ENCODE measurements at places on chromosomes 2 and 18.

DNA sequence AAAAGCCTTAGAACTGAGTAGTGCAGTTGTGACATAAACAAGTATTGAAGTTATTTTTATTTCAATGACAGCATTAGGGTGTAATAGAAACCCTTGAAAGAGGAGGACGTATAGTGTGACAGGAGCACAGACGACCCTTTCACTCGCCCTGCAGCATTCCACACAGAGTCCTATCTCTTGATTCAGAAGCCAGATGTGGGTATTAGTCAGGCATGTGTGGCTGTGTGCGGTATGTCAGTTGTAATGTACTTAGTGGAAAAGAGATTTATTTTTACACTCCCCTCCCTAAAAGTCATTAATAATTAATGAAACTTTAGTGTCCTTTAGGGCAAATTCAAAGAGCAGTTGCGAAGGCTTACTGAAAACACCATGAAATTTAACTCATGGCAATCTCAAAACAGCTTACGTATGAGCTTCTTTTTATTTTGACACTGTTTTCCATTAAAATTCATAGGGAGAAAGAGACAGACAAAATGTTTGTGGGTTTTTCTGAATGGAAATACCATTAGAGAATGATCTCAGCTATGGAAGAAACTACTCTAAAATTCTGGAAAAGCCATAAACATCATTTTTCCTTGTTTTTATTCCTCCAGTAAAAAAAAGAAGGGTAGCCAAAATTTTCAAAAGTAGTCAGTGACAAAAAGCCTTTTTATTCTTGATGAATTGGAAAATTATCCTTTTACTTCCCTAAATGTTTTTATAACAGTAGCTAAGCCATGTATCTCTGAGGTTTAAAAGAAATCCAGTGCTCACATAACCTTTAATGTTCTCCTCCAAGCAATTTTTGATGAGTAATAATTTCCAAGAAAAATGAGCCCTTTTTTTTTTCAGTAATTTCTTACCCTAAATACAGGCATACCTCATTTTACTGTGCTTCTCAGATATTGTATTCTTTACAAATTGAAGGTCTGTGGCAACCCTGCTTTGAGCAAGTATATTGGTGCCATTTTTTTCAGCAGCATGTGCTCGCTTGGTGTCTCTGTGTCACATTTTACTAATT is 84.0 kb upstream of the DSEL start:
- peak; percentile 4 for DNase-seq

DNA sequence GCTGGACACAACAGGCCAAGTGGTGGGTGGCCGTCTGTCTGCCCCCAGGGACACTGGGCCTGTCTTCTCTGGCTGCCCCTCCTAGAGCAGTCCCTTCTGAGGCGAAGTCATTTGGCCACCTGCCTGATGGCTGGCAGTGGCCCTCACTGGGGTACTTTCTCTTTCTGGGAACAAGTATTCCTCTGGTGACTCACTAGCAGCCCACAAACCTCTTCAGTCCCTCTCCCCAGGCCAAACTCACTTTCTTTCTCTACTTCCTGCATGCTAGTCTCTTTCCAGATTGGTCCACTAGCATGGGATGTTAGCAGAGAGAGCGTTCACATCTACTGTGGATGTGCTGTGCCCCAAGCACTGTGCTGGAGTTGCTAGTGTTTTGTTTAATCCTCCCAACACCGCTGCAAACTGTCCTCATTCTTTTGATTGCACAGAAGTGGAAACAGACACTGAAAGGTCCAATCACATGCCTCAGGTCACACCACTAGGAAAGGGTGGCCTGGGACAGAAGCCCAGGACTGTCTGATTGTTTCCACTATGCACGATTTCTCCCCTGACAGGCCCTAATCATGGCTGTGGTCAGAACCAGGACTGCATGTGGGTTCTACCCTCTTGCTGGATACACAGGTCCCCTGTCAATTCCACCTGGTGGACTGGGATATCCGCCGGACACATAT is 5.2 kb downstream of the DYSF start:
- peak; percentile 6 for DNase-seq

- DNase-seq, result peak; percentile 27
Measured at GRCh38 chr2:203394519-203395227, 66.5 kb downstream of the ABI2 start.

DNA sequence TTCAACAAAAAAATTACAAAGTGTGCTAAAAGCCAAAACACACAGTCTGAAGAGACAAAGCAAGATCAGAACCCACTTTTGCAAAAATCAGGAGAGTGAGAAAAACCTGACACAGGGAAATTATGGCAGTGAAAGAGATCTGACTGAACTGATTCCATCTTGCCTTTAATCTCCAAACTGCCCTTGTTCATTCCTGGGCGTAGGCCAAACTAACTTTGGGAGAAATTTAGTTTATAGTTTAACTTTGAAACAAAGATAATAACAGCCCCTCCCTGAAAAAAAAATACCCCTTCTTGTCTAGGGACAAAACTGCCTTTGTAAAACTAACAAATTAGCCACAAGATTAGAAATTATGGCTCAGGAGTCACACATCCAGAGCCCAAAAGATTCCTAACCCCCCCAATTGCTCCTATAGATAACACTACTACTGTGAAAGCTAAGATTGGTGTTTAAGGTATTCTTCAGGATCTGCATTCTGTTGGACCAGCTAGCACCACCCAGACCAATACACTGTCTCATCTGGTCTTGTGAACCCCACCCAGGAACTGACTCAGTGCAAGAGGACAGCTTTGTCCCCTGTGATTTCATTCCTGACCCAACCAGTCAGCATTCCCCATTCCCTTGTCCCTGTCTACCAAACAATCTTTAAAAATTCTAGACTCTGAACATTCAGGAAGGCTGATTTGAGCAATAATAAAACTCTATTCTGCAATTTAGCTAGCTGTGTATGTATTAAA is 226.1 kb upstream of the SH3BP4 start:
- no peak for DNase-seq

- peak; percentile 6 for DNase-seq
Measured at GRCh38 chr2:40287773-40288172, 164.1 kb downstream of the SLC8A1 start.

- no peak for DNase-seq
Measured at GRCh38 chr2:219559156-219559915, 12.0 kb downstream of the OBSL1 start.

DNA sequence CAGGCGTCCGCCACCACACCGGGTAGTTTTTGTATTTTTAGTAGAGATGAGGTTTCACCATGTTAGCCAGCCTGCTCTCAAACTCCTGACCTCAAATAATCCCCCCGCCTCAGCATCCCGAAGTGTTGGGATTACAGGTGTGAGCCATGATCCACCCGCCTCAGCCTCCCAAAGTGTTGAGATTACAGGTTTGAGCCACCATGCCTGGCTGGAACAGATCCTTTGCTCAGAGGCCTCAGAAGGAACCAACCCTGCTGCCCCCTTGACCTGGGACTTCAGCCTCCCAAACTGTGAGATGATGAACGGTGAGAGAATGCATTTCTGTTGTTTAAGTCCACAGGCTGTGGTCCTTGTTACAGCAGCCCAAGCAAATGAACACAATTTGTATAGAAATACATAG is 67.0 kb downstream of the NCAPH start:
- no peak for DNase-seq

DNA sequence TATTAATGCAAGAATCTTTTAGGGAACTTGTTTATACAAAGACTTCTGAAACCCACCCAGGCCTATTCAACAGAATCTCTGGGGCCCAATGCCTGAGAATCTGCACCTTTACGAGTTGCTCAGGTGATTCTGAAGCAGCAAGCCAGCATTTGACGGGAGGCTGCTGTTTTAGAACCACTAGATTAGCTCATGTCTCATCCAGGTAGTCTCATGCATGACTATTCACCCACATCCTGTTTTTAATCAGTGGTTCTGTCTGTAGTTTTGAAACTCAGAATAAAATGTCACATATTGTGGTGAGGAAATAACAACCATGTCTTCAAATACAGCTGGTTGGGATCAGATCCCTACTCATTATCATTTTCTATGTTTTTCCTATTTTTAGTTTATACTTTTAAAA is 39.5 kb downstream of the CYTIP start:
- DNase-seq, result no peak

DNA sequence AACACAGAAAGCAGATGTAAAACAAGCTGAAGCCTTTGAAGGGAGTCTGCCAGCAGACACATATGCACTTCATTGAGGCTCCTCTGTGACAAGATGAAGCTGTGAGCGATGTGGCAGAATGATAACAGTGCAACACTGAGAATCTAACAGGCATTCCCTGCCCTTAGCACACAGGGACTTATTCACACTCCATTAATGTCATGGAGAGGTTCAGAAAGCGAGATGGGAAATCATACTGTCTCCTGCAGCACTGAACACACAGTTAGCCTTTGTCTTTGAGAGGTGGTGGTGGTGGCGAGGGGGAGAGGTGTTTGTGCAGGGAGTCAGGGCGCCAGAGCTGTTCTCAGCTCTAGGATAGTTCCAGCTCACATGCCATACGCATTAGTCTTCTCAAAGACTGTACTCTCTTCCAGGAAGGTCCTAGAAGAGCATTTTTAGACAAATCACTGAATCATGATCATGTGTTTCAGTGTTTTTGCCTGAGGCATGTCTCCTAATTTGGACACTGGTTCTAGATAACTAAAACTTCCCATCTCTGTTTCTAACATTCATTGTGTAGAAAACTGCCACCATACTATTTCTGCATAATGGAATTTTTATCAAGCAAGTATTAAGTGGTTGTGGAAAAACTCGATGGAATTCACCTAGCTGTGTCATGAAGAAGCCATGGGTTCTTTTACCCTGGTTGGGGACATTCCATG is 93.5 kb upstream of the ITGB6 start:
- peak; percentile 18 for DNase-seq

DNA sequence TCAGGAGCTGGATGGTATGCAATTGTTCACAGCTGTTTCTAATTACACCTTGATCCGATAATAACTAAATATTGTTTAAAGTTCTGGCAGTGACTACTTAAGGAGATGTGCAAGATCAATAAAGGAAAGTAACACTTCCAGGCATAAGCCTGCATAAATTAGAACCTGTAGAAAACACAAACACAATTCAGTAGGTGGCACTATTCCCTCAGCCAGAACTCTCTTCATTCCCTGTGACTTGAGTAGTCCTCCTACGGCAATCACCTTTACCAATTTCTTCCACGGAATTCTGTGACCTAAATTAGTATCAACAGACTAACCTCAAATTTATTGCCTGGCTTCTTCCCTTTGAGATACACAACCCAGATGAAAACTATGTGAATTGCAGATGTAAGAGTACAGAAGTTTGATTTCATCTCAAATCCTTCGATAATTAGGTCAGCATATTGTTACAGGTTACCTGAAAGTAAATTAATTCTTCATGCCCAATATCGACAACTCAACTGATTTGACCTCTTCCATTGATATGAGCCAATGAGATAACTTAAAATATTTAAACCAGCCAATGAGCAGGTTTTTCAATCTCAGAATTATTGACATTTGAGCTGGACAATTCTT is 137.8 kb downstream of the PID1 start:
- no peak for DNase-seq

DNA sequence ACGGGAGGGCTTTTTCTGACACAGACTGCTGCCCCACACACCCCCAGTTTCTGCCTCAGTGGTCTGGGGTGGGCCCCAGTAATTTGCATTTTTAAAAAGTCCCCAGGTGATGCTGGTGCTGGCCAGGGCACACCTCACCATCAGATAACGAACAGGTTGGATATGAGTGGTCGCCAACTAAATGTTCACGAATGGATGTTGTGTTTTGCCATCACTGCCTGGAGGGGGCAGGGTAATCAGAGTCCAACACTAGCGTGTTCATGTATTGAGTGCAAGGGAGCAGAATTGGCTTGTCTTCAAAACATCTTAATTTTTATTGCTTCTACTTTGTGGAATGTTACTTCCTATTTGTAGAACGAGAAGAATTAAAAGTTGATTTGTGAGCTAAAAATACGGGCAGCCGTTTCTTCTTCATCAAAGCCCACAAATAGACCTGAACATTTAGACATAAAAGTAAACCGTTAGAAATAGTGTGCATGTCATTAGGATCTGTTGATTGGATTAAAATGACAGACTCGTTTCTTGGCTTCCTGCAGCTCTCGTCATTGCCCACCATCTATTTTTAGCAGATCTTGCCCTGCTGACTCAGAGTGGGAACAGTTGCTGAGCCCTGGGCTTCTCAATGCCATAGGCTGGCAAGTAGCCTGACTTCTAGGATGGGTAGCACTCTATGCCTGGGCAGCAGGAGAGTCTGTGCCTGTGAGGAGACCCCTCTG is 45.2 kb downstream of the NCK2 start:
- DNase-seq, result no peak

GRCh38 chr18:22753130-22753831 is 179.8 kb upstream of the RBBP8 start:
- no peak for DNase-seq

GRCh38 chr2:34703292-34703691 is 1104.2 kb upstream of the FAM98A start:
- no peak for DNase-seq

GRCh38 chr2:1694371-1695271 is 49.7 kb downstream of the PXDN start:
- DNase-seq, result no peak

GRCh38 chr2:12397854-12398253 is 318.9 kb upstream of the TRIB2 start:
- DNase-seq, result no peak

- no peak for DNase-seq
Measured at GRCh38 chr18:10894501-10894900, 254.9 kb downstream of the PIEZO2 start.

GRCh38 chr2:88738271-88738670 is 46.8 kb downstream of the RPIA start:
- no peak for DNase-seq

GRCh38 chr2:217370391-217370790 is 510.5 kb upstream of the TNP1 start:
- no peak for DNase-seq

GRCh38 chr2:25304321-25304720 is 37.4 kb downstream of the DNMT3A start:
- peak; percentile 17 for DNase-seq

DNA sequence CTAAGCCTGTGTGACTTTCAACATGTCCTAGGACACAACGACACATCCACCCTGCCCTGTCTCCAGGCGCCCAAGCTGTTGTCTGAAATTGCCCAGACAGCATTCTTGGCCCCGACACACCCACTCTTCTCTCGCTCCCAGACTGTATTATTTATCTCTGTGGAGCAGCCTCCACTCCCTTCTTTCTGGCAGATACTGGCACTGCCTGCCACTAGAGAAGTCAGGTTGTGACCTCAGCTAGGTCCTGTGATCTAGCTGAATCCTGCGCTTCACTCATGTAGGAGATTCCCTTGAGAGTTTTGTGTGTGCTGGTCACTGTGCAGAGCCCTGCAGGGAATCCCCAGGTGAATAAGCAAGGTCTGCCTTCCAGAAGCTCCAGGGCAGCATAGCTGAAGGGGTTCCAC is 77.1 kb upstream of the TNP1 start:
- DNase-seq, result peak; percentile 41

All from ELF-1 (cell line).